ENCODE measurements at places on chromosomes 5 and 9. TPM values are rescaled to one million over a fixed set of nuclear protein-coding genes. Genes with fewer than 3 reads are reported as not detected.

IFNA2 gene
- total RNA-seq, result not detected

DNA sequence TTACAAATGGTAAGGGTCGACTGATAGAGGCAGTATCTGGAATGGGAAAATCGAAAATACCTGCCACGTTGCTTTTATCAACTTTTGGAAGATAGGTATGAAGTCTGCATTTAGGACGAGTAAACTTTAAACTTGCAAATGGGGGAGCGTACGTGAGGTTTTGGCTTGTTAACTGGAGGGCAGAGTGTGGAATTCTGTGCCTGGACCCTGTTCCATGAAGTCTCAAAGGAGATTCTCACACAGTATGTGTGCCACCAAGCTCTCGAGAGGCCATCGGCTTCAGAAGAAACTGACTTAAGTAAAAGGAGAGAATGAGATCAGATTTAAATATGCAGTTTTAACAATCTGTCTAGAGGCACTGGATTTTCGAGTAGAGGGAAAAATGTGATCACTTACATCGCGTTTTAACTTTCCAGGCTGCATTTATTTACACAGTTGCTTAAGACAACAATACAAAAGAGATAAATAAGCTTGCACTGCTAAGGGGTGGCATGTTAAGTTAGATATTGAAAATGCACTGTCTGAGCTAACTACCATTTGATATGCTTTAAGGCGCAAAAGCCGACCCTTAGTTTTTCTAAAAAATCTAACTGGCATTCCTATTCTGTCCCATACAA, 401.6 kb downstream of the EBF1 start:
- no peak for DNase-seq

- DNase-seq, result peak; percentile 41
Measured at GRCh38 chr9:71769175-71770161, 1.2 kb upstream of the CEMIP2 start.

- DNase-seq, result no peak
Measured at GRCh38 chr5:76494201-76494600, 91.1 kb downstream of the IQGAP2 start.

DNA sequence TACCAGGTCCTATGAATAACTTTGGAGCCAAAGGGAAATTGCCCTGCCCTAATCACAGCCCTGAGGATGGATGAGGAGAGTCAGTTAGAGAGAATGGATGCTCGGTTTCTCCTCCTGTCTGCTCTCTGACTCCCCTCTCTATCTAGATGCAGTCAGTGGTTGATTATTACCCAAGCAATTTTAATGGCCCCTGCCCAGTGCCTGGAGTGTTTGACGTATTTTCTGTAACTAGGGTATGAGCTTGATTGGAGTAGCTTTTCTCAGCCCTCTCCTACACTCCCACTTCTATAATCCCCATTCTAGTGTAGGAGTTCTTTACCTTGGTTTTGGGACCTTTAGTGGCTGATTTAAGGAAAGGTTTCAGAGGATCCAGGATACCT, 60.4 kb downstream of the DOCK2 start:
- no peak for DNase-seq

DNA sequence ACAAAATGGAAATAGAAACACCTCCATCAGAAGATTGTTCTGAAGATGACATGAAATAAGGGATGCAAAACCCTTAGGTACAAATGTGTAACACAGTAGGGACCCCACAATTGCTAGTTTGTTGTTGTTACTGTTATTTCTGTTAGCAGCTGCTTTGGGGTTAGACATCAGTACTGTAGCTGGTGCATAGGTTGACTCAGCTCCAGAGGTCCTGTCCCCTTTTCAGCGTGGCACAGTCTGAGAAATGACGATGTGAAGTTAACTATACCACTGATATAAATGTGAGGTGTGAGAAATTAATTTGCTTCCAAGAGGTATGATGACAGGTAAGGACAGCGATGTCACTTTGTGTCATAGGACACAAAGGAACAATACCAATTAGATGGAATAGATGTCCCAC, 384.6 kb upstream of the KLF4 start:
- no peak for DNase-seq

GRCh38 chr9:134937566-134938345, 20.0 kb upstream of the FCN1 start:
- DNase-seq, result no peak

- DNase-seq, result no peak
Measured at GRCh38 chr5:66777868-66778267, 181.7 kb downstream of the MAST4 start.

Data from fibroblast of villous mesenchyme (primary cell).